GM23338 (cell line): ENCODE measurements at places on chromosomes 7 and 10.
A peak's percentile ranks its signal among the peaks of the same experiment; 100 is the strongest.

DNA sequence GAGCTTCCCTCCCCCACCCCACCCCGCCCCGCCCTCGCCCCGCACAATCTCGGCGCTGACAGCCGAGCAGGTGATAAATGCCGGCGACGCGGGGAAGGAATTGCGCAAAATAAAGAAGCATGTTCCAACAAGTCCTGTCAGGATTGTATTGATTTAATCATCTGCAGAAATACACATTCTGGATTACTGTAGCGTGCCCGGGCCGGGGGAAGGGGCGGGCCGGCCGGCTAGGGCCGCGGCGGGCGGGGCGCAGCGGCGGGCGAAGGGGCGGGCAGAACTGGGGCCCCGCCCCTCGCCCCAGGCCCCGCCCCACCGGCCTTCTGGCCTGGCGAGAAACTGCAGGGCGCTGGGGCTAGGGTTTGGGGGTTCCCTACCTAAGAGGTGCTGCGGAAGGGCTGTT lies 88.9 kb upstream of the PAX2 start:
- peaks cover 95% of the 10 kb centered on the region for H3K27me3 ChIP-seq
- H3K27ac ChIP-seq = no peak overlapping the region
- peaks cover 28% of the 10 kb centered on the region for H3K4me1 ChIP-seq
- peak; percentile 74 for DNase-seq
- H3K36me3 ChIP-seq = no peaks in the 10 kb centered on the region

GRCh38 chr7:51982653-51983052 lies 666.0 kb upstream of the COBL start:
- H3K27ac ChIP-seq = no peak overlapping the region
- no peaks in the 10 kb centered on the region for H3K36me3 ChIP-seq
- H3K4me3 ChIP-seq = no peak overlapping the region
- H3K27me3 ChIP-seq = no peaks in the 10 kb centered on the region
- DNase-seq = no peak
- no peaks in the 10 kb centered on the region for H3K4me1 ChIP-seq

- peak; percentile 44 for DNase-seq
- peaks cover 3% of the 10 kb centered on the region; the same call in 1 of the 2 replicates for H3K4me1 ChIP-seq
- no peak overlapping the region for H3K4me3 ChIP-seq
These were observed 13.7 kb upstream of the PDLIM1 start for GRCh38 chr10:95304463-95304862.

- H3K4me3 ChIP-seq = 0 out of 2 replicates have a peak overlapping the region, but pooled peaks have one; percentile 10
- DNase-seq = peak; percentile 24
These were observed 270.1 kb downstream of the PTPRN2 start for GRCh38 chr7:158317238-158318205.

GRCh38 chr7:85290269-85290668 lies 103.4 kb upstream of the SEMA3D start:
- H3K4me3 ChIP-seq = no peak overlapping the region
- no peak overlapping the region for H3K27ac ChIP-seq
- H3K27me3 ChIP-seq = no peaks in the 10 kb centered on the region
- peaks cover 23% of the 10 kb centered on the region for H3K4me1 ChIP-seq
- DNase-seq = no peak
